ENCODE measurements at places on chromosomes 16 and 17.
A peak's percentile ranks its signal among the peaks of the same experiment; 100 is the strongest.

GRCh38 chr17:38735161-38735997 is 5.2 kb downstream of the CISD3 start:
- DNase-seq = peak; percentile 62

DNA sequence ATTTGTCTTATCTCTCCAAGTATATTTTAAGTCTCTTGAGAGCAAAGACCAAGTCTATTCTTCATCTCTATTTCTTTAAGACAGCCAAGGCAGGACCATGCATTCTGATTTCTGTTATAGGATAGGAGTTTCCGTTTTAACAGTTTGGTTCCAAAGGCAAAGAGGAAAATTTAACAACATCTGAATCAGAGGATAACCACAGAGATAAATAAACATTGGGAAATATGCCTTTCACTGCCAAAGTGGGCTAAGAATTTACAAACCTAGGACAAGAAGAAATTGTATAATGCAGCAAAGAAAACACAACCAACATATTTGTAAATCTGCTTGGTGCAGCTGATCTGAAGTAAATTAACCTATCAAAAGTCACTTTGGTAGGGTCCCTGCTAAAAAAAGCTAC is 37.7 kb downstream of the USP32 start:
- no peak for DNase-seq

DNA sequence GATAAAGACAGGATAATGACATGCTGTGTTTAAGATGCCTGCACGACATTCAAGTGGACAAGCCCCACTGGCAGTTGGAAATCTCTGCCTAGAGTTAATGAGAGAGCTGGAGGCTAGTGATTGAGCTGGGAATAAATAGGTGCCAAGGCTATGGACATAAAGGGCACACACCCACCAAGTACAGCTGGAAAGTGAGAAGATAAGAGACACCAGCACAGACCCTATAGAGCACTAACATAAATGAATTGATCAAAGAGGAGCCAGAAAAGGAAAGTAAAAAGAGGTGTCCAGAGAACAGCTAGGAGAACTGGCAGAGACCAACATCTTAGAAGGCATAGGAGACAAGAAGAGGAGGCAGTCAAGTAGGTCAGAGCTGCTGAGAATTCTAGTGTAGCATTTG is 101.2 kb downstream of the YPEL2 start:
- no peak for DNase-seq

DNA sequence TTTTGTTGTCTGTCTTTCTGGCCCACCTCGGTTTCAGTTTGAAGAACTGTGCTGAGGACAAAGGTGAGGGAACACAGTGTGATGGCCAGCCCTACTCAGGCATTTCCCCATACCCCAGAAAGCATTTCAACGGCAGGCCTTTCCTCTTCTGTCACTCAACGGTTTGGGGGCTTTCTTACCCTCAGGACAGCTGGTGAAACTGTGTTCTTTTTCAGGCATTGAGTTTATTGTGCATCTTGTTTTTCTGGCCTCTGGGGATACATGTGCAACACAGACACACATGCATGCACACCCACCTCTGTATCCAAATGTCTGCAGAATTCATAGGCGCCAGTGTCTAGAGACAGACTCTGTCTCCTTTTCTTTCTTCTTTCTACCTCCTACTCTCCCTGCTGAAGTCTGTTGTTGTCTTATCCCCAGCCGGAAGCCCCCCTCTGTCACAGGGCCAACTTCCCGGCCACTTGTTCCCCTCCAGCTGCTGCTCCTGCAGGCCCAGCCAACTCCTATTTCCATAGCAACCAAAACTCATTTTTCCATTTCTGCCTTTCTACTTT is 17.0 kb downstream of the CHD9 start:
- peak; percentile 59 for DNase-seq

DNA sequence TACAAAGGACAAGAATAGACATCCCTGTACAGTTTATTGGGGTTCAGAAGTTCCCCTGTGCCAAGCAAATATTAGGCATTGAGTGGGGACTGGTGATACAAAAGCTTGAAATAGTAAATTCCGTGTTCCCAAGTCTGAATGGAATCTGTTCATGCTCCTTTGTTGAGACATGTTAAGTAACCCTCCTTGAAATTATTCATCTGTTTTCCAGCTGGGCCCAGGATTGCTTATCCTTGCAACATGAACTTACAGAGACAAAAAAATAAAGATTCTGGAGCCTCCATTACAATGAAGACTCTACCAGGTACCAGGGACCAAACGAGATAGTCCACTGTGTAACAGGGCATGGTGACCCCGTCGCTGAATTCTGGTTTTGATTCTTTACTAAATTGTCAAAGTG is 6.1 kb upstream of the CCL8 start:
- no peak for DNase-seq

DNA sequence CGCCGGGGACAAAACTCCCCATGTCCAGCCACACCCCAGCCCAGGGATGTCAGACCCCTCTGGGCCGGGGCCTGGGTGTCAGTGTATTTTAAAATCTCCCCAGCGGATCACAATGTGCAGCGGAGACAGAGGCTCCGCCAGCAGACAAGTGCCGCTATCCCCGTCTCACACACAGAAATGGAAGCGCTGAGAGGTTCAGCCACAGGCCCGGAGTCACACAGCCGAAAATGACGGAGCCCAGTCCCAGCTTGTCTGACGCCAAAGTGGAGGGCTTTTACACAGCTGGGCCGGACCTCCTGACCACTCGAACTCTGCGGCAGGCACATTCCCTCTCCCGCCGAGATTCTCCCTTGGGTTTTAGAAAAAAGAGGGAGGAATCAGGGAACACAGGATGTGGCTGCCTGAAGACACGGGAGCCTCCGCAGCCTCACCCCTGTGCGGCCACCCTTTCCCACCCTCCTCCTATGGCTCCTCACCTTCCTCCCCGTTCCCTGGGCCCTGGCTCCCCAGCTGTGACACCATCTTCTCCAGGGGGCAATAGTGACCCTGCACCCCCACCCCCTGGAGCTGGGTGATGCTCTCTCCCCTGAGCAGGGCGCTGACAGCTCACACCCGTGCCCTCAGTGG is 6.8 kb upstream of the OSGIN1 start:
- no peak for DNase-seq

- DNase-seq = no peak
Observed at GRCh38 chr17:5711344-5711743, 127.0 kb upstream of the NLRP1 start.

GRCh38 chr17:62981933-62982332 is 15.9 kb downstream of the TANC2 start:
- no peak for DNase-seq

GRCh38 chr17:70119983-70120382 is 45.0 kb downstream of the KCNJ16 start:
- no peak for DNase-seq

- no peak for DNase-seq
Observed at GRCh38 chr16:47018223-47018891, 44.9 kb upstream of the DNAJA2 start.

GRCh38 chr17:44977065-44977464 is 9.0 kb upstream of the C1QL1 start:
- DNase-seq = no peak

DNA sequence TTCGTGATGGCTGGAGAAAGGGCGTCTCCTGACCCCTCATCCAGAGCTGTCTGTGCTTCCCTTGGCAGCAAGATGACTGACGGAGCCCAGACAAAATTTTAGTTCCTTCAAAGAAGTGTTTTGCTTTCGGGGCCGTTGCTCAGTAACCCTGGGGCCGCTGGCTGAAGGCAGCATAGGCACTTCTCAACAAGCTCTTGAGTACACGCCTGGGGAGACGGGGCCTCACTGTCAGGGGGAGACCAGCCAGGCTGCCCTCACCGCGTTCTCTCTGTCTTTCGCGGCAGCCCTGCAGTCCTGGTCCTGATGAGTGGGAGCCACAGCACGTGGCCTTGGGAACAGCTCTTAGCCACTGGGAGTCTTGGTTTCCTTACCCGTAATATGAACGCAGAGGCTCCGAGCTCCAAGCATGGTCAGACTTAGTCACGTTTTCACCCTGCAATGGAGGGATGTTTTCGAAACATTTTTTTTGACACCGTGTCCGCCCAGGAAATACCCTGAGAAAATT is 86.0 kb downstream of the IRF8 start:
- no peak for DNase-seq

GRCh38 chr17:77909236-77909635 is 49.3 kb upstream of the TNRC6C start:
- DNase-seq = peak; percentile 37

DNA sequence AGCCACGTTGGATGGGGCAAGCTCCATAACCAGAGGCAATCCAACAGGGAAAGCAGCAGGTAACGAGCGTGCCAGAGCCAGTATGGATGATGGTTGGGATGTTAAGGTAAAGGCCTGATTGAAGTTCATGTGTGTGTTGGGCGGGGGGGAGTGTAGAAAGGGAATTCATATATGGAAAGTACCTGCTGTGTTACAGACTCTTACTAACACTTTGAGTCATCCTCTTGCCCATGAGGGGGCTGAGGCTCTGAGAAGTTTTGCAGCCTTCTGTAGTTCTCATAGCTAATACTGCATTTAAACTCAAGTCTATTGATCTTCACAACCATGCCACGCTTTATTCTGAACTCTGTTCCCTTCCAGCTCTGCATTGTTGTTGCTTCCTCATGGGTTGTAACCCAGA is 28.5 kb downstream of the SYCE1L start:
- DNase-seq = no peak

DNA sequence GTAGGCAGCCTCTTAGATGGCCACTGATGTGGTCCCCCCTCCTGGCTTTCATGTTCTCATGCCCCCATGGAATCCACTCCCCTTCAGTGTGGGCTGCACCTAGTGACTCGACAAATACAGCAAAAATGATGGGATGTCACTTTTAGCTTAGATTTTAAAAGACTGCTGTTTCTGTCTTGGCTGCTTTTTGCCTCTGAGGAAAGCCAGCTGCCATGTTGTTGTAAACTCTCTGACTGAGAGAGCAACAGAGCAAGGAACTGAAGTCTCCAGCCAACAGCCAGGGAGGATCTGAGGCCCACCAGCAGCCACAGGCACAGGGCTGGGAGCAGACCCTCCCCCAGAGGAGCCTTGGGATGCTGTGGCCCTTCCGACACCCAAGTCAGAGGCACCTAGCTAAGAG is 60.6 kb upstream of the MARCHF10 start:
- DNase-seq = no peak

DNA sequence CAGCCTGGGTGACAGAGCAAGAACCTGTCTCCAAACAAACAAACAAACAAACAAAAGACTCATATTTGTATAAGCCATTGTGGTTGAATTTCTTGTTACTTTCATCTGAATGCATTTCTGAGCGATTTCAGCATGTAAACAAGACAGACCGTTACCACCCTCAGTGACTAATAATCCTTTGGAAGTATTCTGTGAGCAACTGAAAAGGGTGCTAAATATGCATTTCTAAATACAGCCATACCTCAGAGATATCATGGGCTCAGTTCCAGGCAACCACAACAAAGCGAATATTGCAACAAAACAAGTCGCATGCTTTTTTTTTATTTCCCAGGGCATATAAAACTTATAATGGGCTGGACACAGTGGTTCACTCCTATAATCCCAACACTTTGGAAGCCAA is 109.0 kb downstream of the USP31 start:
- DNase-seq = no peak

- DNase-seq = no peak
Observed at GRCh38 chr17:41758601-41759000, 24.2 kb upstream of the HAP1 start.

GRCh38 chr16:48180868-48181480 is 25.2 kb upstream of the ABCC12 start:
- no peak for DNase-seq

GRCh38 chr17:45086865-45087503 is 25.9 kb downstream of the NMT1 start:
- no peak for DNase-seq

- DNase-seq = peak; percentile 95
Observed at GRCh38 chr17:3890082-3890877, 2.6 kb downstream of the CAMKK1 start.

DNA sequence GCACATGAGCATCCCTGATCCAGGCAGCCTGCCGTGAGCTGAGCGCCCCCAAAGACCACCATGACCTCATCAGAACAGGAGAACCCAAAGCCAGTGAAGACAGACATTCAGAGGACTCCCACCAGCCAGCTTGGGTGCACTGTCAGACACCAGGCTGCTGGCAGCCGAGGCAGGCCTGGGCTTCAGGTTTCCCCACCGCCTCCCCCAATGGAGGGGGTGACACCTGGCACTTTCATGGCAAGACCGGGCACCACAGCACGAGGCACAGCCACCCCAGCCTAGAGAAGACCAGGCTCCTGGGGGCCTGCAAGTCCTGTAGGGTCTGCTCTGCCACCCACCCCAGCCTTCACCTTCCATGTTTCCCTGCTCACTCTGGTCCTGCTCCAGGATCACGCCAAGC is 140.5 kb downstream of the C16orf95 start:
- no peak for DNase-seq

DNA sequence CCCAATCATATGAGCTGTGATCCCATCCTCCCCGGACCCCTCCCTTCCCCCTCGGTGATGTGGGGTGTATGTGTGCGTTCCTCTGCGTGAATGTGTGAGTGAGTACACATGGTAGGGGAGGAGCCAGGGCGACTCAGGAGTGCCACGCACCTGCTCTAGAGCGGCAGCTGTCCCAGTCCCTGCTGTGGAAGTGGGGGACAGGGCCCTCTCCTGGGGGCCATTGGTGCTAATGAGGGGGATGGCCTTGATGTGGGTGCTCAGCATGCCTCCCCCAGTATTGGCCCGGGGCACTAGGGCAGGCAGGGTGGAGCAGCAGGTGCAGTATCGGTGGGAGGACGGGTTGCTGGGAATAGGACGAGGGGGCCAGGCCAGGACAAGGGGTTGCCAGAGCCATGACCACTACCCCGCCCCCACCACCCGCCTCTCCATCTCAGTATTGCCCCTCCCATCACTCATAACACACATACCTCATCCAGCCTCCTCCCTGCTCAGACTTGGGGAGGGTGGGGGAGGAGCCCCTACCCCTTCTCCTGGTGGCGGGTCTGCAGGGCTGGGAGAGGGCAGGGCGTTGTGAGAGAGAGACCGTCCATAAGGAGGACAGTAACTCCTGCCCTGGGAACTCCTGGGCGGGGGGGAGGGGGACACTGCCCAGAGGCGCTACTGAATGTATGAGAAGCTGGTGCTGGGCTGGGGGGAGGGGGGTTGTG is 8.5 kb downstream of the NR1D1 start:
- DNase-seq = peak; percentile 57

GRCh38 chr16:8120001-8120400 is 470.3 kb downstream of the TMEM114 start:
- no peak for DNase-seq

DNA sequence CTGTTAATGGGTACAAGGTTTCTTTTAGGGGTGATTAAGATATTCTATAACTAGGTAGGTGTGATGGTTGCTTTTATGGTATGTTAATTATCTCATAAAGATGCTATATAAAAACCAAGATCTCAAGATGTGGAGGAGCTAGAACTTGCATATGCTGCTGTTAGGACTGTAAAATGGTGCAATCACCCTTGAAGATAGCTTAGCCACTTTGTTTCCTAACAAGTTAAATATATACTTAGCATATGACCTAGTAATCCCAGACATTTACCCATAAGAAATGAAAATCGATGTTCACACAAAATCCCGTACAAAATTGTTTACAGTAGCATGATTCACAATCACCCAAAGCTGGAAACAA is 25.1 kb downstream of the GGA2 start:
- DNase-seq = no peak

Data from uterus (tissue), 4 donors.